GM23338 (cell line): ENCODE measurements at places on chromosomes 4 and X. TPM values are rescaled to one million over a fixed set of nuclear protein-coding genes. Genes with fewer than 3 reads are reported as not detected.

SLC9B1 gene
- total RNA-seq: 0.62 and 0.80 TPM in 2 replicates

TXK gene
- total RNA-seq: 0.14 and 0.50 TPM in 2 replicates

BST1 gene
- total RNA-seq: 1.4 and 1.8 TPM in 2 replicates

NUDT10 gene
- 35.5 and 37.3 TPM in 2 replicates for total RNA-seq

NMU gene
- 40.2 and 47.5 TPM in 2 replicates for total RNA-seq

DNA sequence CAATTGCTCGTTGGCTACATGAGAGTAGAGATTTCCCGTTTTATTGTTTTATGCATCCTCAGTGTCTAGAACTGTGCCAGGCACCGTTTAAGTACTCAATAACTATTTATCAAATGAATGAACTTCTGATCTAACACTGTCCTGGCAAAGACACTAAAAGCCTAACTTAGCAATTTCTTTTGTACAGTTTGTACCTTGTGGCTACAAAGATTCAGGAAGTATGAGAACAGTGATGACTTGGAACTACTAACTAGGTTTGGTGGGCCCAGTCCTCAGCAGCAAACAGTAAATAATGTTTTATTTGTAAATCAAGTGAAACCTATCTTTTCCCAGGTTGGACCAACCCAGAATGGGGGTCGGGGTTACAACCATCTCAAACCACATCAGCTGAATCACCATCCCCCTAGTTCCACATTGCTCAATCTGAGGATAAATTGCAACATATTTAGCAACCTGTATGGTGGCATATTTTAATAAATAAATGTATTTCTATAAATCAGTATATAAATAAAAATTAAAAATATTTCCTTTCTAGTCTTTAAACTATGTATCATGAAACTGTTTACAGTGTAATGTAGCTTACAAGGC, 12.3 kb upstream of the SCRG1 start:
- no peak for DNase-seq
- H3K27ac ChIP-seq: no peak overlapping the region
- no peaks in the 10 kb centered on the region for H3K4me1 ChIP-seq
- H3K27me3 ChIP-seq: no peaks in the 10 kb centered on the region

GRCh38 chrX:153767674-153768055, 3.6 kb downstream of the PLXNB3 start:
- H3K36me3 ChIP-seq: no peaks in the 10 kb centered on the region
- H3K27ac ChIP-seq: no peak overlapping the region
- no peak for DNase-seq

- H3K4me1 ChIP-seq: peaks cover 16% of the 10 kb centered on the region
- no peaks in the 10 kb centered on the region for H3K36me3 ChIP-seq
- H3K27me3 ChIP-seq: no peaks in the 10 kb centered on the region
Measured at GRCh38 chr4:74054483-74055047, 16.1 kb upstream of the CXCL3 start.

- peaks cover 3% of the 10 kb centered on the region; the same call in 1 of the 2 replicates for H3K4me1 ChIP-seq
- no peak overlapping the region for H3K27ac ChIP-seq
- no peaks in the 10 kb centered on the region; the same call in 1 of the 2 replicates for H3K36me3 ChIP-seq
Measured at GRCh38 chr4:137420901-137421396, 111.3 kb downstream of the PCDH18 start.

GRCh38 chr4:66506985-66507384, 836.7 kb upstream of the EPHA5 start:
- DNase-seq: no peak
- no peaks in the 10 kb centered on the region for H3K27me3 ChIP-seq
- H3K4me1 ChIP-seq: no peaks in the 10 kb centered on the region
- H3K36me3 ChIP-seq: no peaks in the 10 kb centered on the region

- H3K4me3 ChIP-seq: no peak overlapping the region
- no peaks in the 10 kb centered on the region for H3K36me3 ChIP-seq
- H3K4me1 ChIP-seq: no peaks in the 10 kb centered on the region
- DNase-seq: no peak
- no peak overlapping the region for H3K27ac ChIP-seq
Measured at GRCh38 chr4:137656661-137657060, 124.4 kb upstream of the PCDH18 start.

DNA sequence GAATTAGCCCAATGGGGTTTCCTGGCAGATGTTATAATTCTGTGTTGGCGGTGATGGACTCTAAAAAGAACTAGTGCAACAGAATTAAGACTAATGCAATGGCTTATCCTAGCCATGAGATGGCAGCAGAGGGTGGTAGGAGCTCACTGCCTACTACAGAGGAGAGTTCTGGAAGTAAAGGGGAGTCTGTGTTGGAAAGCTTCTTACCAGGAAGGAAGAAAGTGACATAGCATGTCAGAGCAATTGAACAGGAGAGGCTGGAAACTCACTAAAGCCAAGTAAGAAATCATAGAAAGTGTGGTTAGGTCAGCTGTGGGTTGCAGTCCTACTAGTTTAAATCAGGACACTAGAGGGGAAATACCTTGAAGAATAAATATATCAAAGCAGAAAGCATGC, 6.3 kb upstream of the TRPC5OS start:
- H3K27me3 ChIP-seq: no peaks in the 10 kb centered on the region
- peak; percentile 69 for DNase-seq
- no peak overlapping the region for H3K4me3 ChIP-seq
- H3K36me3 ChIP-seq: no peaks in the 10 kb centered on the region
- no peaks in the 10 kb centered on the region; the same call in 1 of the 2 replicates for H3K4me1 ChIP-seq
